Stimulated activated CD4-positive, alpha-beta T cell treated with anti-CD3 and anti-CD28 coated beads, Interleukin-2, amount 100 ng/mL, for 24 hours (primary cell): ENCODE measurements at places on chromosomes 3 and 15.
A peak's percentile ranks its signal among the peaks of the same experiment; 100 is the strongest.

GRCh38 chr15:77870195-77871065, 207.1 kb downstream of the TBC1D2B start:
- peak; percentile 69 for DNase-seq

GRCh38 chr15:95557226-95558046, 773.1 kb upstream of the NR2F2 start:
- no peak for DNase-seq

GRCh38 chr3:66200786-66201185, 20.0 kb upstream of the SLC25A26 start:
- no peak for DNase-seq

DNA sequence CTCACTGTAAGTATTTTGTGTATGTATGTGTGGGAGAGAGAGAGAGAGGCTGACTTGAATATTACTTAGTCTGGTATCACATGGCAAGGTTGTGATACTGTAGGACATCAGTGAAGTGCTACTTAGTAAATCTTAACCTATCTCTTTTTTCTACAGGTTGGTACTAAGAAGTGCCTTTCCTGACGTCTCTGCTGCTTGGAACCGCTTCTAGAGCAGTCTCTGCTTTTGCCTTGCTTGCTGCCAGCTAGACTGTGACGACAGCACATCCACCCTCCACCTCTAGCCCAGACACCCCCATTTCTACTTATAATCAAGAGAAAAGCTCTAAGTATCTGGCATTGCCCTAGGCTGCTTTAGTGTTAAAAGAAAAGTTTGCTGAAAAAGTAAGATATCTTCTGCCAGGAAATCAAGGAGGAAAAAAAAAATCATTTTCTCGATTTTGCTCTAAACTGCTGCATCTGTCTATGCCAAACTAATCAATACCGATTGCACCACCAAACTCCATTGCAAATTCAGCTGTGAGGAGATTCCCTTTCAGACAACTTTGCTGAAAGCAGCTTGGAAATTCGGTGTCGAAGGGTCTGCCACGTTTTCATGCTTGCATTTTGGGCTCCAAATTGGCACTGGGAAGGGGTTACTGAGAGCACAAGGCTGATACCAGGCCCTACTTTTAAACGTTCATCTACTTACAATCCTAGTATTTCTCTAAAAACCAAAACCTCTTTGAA, 30.7 kb downstream of the MBNL1 start:
- DNase-seq = no peak

DNA sequence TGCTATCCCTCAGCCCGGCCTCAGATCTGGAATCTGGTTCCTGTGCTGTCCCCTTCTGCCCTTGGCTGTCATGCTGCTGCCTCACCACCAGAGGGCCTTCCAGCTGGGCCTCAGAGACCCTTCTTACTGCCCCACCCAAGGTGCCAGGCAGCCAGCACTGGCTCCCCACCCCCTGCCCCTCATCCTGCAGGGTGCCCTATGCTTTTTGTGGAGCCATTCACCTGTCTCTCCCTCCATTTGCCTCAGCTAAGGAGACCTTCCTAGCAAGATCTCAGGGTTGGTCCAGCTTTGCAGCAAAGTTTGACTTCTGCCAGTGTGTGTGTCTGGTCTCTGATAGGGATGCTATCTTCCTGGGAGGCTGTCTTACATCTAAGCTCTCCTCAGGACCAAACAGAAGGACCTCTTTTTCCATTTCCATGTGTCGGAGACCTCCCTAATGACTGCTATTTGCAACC, 1.9 kb upstream of the VWA5B2 start:
- peak; percentile 57 for DNase-seq

- DNase-seq = no peak
These were observed 10.7 kb upstream of the SLC22A13 start for GRCh38 chr3:38254872-38255271.

GRCh38 chr3:86152620-86153019, 838.3 kb downstream of the VGLL3 start:
- no peak for DNase-seq

GRCh38 chr15:59174151-59174834, 32.4 kb upstream of the LDHAL6B start:
- DNase-seq = no peak

DNA sequence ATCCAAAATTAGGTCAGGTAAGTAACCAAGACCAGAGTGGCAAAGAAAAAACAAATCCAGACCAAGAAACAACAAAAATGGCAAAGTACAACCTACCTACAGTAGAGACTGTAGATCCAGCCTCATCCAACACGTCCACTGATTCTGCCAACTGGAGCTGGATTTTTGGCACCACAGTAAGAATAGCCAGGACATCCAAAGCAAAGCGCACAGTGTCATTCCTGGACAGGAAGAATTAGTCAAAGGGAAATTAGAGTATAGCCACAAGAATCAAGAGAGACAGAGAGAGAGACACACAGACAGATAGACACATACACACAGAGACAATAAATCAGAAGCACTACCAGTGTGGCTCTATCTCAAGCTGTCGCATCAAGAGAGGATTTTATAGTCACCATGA, 31.1 kb downstream of the RBM15B start:
- DNase-seq = no peak
